NCI-H2029 treated with DMSO at 0.1 percent for 48 hours (cell line): ENCODE measurements at places on chromosomes 1 and 21.

- no peak for DNase-seq
Observed at GRCh38 chr1:244436336-244437085, 15.2 kb downstream of the ADSS2 start.

- DNase-seq = no peak
Observed at GRCh38 chr1:109250454-109251276, 1.3 kb downstream of the CELSR2 start.

DNA sequence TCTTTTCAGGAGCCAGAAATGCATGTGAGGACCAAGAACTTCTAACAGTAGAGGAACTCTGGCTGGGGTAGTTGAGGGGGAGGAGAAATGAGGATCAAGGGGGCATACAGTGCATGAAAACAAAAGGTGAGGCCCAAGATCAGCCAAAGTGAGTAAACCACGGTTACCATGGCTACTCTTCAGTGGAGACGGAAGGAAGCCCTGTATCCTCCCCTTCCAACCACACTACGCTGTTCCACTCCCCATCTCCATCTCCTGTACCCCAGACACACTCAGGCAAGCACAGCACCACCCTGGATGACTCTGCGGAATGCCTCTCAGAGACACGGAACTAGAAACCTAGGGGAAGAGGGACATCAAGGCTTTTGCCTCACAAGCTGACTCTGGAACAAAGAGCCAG is 157.6 kb upstream of the CAMK1G start:
- DNase-seq = no peak

DNA sequence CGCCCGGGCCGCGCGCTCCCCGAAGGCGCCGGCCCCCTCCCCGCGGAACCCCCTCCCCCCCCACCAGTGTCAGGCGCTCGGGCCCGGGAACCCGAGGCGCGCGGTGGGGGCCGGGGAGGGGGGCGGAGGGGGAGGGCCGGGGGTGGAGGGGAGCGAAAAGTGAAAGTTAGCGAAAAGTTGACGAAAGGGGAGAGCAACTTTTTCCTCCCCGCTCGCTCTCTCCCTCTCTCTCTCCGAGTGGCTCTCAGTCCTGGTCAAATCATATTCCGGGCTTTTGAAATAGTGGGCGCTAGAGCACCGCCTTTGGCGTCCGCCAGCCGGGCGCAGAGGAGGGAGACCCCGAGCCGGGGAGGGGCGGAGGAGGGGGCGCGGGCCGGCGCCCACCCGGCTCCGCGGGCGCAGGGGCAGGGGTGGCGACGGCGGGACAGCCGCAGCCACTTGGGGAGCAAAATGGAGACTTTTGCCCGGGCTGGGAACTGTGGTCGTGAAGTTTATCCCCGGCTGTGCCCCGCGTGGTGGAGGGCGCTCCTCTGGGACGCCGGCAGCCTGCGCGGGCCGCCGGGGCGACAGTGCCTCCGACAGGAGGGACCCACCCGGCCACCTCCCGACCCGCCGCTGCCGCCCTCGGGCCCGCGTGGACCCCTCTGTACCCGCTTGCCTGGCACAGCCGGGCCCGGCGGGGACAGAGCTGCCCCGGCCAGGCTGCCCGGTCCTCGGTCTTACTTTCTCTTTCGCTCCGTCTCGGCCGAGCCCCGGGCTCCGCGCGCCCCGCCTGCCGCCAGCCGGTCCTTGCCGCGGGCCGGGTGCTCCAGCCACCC is 697 bp downstream of the PRDM16 start:
- DNase-seq = no peak

DNA sequence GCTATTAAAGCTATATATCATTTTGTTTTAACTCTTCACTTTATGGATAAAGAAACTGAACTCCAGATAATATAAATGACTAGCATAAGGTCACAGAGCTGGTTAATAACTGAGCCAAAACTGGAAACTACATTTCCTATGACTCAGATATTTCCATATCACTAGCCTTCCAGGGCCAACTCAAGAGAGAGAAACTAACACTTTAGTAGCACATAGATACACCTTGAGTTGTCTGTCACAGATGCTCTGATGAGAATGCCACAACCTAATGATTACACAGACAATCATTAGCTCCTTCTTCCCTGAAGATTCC is 40.7 kb downstream of the NME7 start:
- no peak for DNase-seq

GRCh38 chr1:201062511-201063091 is 39.1 kb upstream of the KIF21B start:
- DNase-seq = no peak

- DNase-seq = no peak
Observed at GRCh38 chr1:177984136-177984525, 14.3 kb upstream of the SEC16B start.

DNA sequence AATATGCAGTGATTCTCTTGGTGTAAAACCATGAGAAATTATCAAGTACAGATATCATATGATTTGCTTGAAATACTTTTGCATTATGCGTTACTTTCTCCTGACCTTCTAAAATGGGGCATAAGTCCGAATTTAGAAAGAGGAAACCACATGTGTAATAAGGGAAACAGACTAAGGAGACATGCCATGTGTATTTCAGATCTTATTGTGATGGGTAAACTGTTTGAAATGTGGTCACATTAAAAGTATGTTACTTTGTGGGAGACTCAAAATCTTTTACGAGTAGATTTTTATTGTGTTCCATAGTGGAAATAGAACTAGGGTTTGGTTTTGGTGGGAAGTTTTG is 173.0 kb downstream of the NFIA start:
- DNase-seq = no peak

DNA sequence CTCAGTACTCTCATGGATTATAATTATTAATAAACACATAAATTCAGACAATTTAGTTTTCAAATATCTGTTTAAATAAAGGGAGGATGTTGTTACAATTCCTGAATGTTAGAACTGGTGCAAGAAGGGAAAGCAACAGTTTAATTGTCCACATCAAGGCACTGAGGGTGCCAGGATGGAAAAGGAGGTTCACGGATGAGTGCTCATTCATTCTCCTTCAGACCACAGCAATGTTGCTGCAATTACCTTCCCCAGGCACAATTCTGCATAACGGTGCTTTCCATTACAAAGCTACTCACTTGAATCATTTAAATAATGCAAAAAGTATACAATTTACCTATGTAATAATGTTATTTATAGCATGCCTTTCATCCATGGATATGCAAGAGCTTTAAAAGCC is 52.3 kb upstream of the COG2 start:
- DNase-seq = no peak

DNA sequence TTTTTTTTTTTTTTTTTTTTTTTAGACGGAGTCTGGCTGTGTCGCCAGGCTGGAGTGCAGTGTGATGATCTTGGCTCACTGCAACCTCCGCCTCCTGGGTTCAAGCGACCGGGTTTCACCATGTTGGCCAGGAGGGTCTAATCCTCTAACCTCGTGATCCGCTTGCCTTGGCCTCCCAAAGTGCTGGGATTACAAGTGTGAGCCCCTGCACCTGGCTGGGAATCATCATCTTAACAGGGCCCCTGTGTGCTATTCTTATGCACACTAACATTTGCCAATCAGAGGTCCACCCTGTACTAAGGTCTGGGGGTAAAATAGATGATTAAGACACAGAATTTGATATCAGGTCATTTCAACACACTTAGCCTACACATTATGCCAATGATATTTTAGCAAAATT is 278.7 kb upstream of the CHRM3 start:
- no peak for DNase-seq

GRCh38 chr1:79259390-79260336 is 253.1 kb upstream of the ADGRL4 start:
- peak; percentile 25 for DNase-seq

DNA sequence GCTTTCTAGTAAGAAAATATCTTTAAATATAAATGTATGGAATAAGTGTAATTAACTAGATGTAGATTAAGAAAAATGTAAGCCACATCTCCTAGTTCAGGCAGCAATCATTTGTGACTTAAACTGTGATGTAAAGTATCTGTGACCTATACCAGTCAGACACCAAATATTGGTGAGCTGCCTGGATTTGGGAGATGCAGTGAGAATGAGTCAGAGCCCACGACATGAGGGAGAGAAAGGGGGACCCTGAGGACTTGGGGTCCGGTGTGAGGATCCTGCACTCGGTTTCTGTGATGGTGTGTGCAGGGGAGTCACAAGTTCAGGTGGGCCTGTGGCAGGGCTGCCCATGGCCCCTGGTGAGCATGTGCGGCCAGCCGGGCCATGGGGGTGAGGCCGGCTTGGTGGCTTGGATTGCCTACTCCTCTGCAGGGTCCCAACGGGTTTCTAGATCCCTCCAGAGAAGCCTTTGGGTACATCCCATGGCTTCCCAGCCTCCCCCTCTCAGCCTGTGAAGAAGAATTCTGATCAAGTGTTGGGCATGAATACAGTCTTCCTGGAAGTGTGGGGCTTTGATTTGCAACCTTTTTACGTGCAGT is 19.0 kb upstream of the ABCG1 start:
- DNase-seq = no peak

GRCh38 chr1:57411262-57411661 is 12.6 kb downstream of the DAB1 start:
- no peak for DNase-seq

- no peak for DNase-seq
Observed at GRCh38 chr1:11594625-11595024, 59.6 kb downstream of the FBXO2 start.

GRCh38 chr1:39001516-39002421 is 10.7 kb downstream of the AKIRIN1 start:
- DNase-seq = no peak

DNA sequence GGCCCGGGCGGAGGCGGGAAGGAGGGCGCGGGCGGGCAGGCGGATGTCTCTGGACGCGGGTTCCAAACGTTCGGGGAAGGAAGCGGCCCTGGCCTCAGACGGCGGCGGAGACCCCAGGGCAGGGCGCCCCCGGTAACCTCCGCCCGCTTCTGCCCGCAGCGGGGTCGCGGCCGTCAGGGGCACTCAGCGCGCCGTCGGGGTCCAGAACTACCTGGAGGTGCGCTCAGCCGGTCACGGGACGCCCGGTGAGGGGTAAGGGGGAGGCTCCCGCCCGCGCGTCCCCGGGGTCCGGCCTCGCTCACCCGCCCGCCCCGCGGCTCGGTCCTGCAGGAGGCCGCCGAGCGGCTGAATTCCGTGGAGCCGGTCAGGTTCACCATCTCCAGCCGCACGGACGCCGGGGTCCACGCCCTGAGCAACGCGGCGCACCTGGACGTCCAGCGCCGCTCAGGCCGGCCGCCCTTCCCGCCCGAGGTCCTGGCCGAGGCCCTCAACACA is 406 bp downstream of the PUSL1 start:
- DNase-seq = no peak

DNA sequence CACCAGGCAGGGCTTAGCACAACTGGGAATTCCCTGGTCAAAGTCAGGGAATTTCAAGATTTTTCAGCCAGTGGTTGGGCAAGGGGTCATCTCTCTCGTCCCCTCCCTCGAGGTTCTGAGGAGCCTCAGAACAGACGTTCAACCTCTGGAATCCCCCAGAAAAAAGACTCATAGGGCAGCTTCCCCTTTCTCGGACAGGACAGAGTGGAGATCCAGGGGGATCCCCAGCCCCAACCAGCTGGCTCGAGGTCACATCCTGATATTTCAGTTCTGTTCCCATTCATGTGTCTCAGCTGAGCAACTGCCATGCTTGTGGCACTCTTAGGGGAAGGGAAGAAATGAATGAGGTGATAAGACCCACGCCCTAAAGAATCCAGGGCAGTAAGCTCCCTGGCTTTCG is 4.9 kb upstream of the LAD1 start:
- DNase-seq = no peak

- DNase-seq = no peak
Observed at GRCh38 chr1:46615735-46616134, 876 bp downstream of the MOB3C start.

GRCh38 chr1:210944252-210944651 is 189.7 kb downstream of the KCNH1 start:
- DNase-seq = peak; percentile 27

GRCh38 chr1:8426996-8427395 is 109.1 kb downstream of the SLC45A1 start:
- DNase-seq = no peak

- no peak for DNase-seq
Observed at GRCh38 chr1:8416881-8417280, 99.0 kb downstream of the SLC45A1 start.

- no peak for DNase-seq
Observed at GRCh38 chr1:216047811-216048572, 375.3 kb downstream of the USH2A start.

GRCh38 chr21:14957836-14958235 is 107.0 kb downstream of the NRIP1 start:
- DNase-seq = no peak

DNA sequence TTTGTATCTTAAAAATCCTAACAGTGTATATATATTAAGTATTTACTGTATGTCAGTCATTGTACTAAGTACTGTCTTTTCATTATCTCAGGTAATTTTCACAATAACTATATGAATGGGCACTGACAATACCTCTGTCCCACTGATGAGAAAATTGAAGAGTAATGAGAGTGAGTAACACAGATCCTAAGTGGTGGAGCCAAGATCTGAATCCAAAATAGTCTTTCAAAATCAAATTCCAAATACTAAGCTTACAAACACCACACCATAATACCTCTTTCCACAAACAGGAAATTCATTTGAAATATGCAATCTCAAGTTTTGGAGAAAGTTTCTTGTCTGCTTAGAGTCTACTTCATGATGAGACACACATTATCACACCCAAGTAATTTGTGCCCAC is 105.9 kb upstream of the EDEM3 start:
- DNase-seq = no peak

GRCh38 chr1:156675210-156676113 is 1.7 kb downstream of the NES start:
- DNase-seq = no peak

DNA sequence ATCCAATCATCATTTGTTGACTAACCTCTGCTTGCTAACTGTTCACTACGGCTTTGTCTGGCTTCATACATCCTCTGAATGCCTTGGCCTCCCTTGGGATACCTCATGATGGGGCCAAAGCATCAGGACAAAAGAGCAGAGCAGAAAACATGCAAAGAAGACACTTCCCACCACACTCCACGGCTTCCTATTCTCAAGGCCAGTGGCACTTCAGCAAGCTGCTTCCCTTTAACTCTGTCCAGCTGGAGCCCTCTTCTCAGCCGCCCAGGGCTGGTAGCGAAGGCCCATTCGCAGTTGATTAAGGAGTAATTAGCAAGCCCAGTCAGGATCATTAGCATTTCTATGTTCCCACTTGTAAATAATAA is 224.3 kb upstream of the FGGY start:
- DNase-seq = no peak

GRCh38 chr1:215568299-215568692 is 1.2 kb downstream of the KCTD3 start:
- DNase-seq = no peak
